NCI-H2171 treated with DMSO at 0.1 percent for 48 hours (cell line): ENCODE measurements at places on chromosomes 5 and 9.

GRCh38 chr5:75706775-75707174 is 10.5 kb downstream of the POC5 start:
- DNase-seq, result no peak

DNA sequence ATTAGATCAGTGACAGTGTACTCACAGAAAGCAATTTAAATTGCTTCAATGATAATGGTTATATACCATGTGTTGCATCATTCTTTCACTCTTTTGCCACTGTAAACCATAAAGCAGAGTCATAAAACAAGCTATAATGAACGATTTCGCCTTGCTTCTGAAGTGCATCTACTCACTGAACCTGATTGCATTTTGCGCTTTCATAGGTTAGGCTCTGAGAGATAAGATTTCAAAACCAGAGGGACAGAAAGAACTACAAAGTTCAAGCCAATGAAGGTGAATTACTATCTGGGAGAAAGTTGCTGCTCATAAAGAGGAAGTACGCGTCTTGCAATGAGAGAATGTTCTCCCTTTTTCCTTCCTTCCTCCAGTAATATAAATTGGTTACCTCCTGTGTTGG is 412.7 kb downstream of the CETN3 start:
- DNase-seq, result no peak

DNA sequence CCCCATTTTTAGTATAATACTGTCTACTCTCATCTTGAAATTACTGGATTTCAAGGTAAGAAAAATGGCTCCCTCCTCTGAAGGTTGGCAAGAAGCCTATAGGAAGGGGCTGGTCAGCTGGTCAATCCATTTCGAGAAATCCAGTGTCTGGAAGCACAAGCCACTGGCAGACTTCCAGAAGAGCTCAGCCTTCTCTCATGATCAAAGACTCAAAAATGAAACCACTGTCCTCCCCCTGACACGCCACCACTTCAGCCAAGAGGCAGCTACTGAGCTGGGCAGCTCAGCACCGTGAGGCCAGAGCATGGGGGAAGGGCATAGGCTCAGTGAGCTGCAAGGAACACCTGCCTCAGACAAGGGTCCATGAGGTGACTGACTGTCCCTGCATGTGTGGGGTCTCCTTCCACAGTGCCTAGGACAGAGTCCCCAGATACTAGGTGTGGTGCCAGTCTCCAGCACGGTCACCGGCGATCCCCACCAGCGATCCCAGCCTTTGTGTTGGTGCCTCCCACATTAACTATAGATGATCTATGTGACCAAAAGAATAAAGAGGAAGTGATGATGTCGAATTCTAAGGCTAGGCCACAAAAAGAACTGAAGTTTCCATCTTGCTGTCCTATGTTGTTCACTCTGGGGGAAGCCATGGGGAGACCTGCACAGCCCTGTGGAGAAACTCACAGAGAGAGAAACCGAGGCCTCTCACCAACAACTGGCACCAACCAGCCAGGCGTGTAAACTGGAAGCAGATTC is 100.1 kb upstream of the LRRTM2 start:
- DNase-seq, result no peak

GRCh38 chr5:50749873-50750272 is 83.4 kb downstream of the PARP8 start:
- DNase-seq, result no peak

- no peak for DNase-seq
Observed at GRCh38 chr9:129358621-129359154, 180.6 kb upstream of the IER5L start.
